Activated naive CD8-positive, alpha-beta T cell treated with anti-CD3 and anti-CD28 coated beads for 36 hours (primary cell): ENCODE measurements at places on chromosomes 3 and 15.
A peak's percentile ranks its signal among the peaks of the same experiment; 100 is the strongest.

- no peaks in the 10 kb centered on the region for H3K36me3 ChIP-seq
- H3K4me1 ChIP-seq = no peaks in the 10 kb centered on the region
- DNase-seq = no peak
These were observed 522 bp downstream of the PDZRN3 start for GRCh38 chr3:73624017-73624820.

DNA sequence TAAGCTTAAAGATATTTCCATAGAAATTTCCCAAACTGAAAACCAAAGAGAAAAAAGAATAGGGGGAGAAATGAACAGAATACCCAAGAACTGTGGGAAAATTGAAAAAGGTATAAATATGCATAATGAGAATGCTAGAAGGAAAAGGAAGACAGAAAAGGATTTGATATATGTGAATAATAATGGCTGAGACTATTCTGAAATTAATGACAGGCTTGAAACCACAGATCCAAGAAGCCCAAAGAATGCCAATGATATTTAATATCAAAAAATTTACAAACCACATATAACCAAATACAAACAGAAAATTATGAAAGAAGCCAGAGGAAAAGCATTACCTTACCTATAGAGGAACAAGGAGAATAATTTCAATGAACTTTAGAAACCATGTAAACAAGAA is 153.0 kb downstream of the ANXA2 start:
- no peak overlapping the region for H3K27ac ChIP-seq
- peaks cover 30% of the 10 kb centered on the region for H3K27me3 ChIP-seq
- no peak for DNase-seq
- H3K36me3 ChIP-seq = peaks cover 3% of the 10 kb centered on the region
- no peak overlapping the region for H3K4me3 ChIP-seq
- no peaks in the 10 kb centered on the region for H3K4me1 ChIP-seq

GRCh38 chr3:53890726-53891475 is 758 bp downstream of the SELENOK start:
- peak; percentile 31 for DNase-seq
- peaks cover 6% of the 10 kb centered on the region for H3K27me3 ChIP-seq
- H3K4me3 ChIP-seq = peak overlapping the region; percentile 91
- peaks cover 42% of the 10 kb centered on the region for H3K4me1 ChIP-seq
- peak overlapping the region; percentile 97 for H3K27ac ChIP-seq
- H3K36me3 ChIP-seq = peaks cover 50% of the 10 kb centered on the region

GRCh38 chr3:53748512-53749271 is 97.5 kb downstream of the CHDH start:
- H3K4me1 ChIP-seq = peaks cover 5% of the 10 kb centered on the region
- no peak overlapping the region for H3K4me3 ChIP-seq
- no peaks in the 10 kb centered on the region for H3K36me3 ChIP-seq
- H3K27ac ChIP-seq = no peak overlapping the region
- H3K27me3 ChIP-seq = peaks cover 5% of the 10 kb centered on the region
- DNase-seq = no peak

DNA sequence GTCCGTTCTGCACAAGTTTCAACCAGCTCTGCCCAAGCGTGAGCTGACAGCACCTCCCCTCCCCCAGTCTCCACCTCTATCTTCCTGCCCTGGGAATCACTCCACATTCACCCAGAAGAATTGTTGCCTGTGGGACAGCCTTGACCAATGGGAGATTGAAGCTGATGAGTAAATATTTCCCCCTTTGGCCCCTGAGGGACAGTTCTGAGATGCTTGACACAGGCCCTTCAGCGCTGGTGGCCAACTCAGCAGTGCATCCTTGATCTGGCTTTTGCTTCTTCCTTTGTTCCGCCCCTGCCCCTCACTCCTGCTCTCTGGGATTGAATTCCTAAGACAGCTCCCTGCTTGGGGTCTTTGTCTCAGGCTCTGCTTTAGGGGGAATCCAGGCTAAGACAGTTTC is 13.1 kb upstream of the SKIC8 start:
- DNase-seq = no peak
- H3K4me1 ChIP-seq = no peaks in the 10 kb centered on the region
- no peak overlapping the region for H3K27ac ChIP-seq
- H3K36me3 ChIP-seq = no peaks in the 10 kb centered on the region

DNA sequence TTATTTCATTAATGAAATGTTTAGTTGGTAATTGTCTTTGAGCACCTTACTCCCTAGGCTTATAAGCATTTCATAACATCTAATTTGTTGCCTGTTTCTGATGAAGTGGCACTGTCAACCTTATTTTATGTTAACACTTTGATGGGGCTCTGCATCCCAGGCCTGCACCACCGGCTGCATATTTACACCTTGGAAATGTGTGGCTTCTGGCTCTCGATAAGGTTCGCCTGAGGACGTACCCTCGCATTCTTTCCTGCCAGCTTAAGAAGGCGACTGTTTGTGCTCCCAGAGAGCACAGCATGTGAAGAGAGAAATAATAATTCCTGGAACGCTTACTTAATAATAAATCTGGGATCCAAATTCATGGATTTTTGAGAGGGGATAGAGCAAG is 763.3 kb upstream of the CFAP20DC start:
- no peak for DNase-seq
- no peak overlapping the region for H3K27ac ChIP-seq
- H3K4me1 ChIP-seq = peaks cover 11% of the 10 kb centered on the region
- H3K27me3 ChIP-seq = no peaks in the 10 kb centered on the region
